ENCODE measurements at places on chromosomes 4 and X.
A peak's percentile ranks its signal among the peaks of the same experiment; 100 is the strongest.

DNA sequence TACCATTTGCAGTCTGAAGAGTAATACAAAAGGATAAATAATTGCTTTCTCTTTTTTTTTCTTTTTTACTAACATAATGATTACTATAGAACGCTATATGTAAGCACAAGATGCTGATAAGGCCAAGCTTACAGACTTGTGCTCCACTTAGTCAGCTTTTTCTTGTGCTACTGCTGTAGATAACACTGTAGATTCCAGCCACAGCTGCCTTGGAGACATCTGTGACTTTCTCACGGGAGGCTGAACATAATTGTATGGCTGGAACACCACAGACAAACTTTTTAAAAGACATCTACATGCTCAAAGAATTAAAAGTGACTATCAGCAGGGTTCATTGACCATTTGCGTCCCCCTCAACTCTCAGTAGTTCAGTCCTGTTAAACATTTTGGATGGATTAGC lies 381.7 kb upstream of the AMOT start:
- no peak for DNase-seq

DNA sequence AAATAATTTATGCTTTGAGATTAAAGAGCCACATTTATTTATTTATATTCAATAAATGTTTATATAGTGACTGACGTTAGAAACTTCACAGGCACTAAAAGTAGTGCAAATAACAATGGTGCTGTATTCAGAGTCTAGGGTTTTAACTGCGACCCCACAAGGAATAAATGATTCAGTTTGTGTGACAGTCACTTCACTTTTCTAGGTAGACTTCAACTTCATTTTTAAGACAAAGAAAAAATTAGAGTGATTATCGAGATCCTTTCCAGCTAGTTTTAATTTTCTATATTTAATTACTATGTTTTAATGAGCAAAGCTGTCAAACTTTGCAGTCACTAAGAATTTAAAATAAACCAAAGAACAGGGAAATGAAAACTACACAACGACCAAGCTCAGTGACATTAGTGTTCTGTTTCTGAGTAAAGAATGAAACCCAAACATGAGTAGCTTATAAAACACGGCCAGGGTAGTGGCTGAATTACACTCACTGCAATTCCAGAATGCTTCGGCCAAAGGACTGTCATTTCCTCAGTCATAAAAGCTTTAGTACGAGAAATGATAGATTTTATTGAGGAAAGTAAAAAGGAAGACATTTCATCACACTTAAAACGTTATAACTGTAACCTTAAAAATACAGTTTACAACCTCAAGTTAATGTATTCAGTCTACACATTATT lies 38.6 kb downstream of the ADGRA3 start:
- no peak for DNase-seq

GRCh38 chr4:91089178-91089577 lies 962.0 kb downstream of the CCSER1 start:
- no peak for DNase-seq

- no peak for DNase-seq
These were observed 45.1 kb downstream of the RPS3A start for GRCh38 chr4:151144329-151145072.

DNA sequence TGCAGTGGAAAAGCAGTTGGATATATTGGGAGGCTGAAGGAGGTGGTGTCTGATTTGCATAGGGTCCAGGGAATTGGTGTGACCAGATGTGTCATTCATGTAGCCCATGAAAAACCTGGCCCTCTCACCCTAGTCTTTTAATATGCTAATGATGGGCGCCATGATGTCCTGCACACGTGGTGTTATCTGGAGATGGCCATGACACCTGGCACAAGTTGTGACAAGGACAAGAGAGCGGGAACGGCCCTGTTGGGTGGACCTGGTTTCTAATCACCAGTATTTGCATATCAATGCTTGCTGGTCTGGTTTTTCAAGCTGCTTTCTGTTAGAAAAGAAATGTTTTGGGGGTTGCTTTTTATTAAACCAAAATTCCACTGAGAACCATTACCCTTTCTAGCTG lies 87.4 kb downstream of the ZXDA start:
- DNase-seq: no peak

- no peak for DNase-seq
These were observed 45.0 kb upstream of the ARHGEF6 start for GRCh38 chrX:136825771-136826170.

GRCh38 chr4:37443137-37443536 lies 198.6 kb downstream of the NWD2 start:
- no peak for DNase-seq

GRCh38 chrX:84830836-84831235 lies 172.8 kb upstream of the APOOL start:
- DNase-seq: no peak

- peak; percentile 73 for DNase-seq
These were observed 6.2 kb upstream of the GABRA4 start for GRCh38 chr4:46999566-46999965.

GRCh38 chrX:36241397-36241796 lies 321.9 kb downstream of the CFAP47 start:
- DNase-seq: no peak

DNA sequence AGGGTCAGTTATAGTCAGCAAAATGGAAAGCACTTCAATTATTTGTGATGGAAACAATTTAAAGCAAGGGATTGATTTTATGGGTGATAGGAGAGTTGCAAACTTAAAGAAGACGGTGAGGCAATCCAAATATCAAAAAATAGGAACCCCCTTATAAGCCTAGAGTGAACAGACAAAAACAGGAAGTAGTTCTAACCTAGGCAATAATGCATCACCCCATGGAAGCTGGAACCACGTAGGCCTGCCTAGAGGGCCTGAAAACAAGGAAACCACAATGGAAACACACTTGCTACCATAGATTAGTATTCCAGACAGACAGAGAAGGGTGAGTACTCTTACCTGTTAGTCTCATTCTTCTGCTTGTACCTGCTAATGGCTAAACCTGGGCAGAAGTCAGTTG lies 13.5 kb upstream of the GK2 start:
- no peak for DNase-seq

DNA sequence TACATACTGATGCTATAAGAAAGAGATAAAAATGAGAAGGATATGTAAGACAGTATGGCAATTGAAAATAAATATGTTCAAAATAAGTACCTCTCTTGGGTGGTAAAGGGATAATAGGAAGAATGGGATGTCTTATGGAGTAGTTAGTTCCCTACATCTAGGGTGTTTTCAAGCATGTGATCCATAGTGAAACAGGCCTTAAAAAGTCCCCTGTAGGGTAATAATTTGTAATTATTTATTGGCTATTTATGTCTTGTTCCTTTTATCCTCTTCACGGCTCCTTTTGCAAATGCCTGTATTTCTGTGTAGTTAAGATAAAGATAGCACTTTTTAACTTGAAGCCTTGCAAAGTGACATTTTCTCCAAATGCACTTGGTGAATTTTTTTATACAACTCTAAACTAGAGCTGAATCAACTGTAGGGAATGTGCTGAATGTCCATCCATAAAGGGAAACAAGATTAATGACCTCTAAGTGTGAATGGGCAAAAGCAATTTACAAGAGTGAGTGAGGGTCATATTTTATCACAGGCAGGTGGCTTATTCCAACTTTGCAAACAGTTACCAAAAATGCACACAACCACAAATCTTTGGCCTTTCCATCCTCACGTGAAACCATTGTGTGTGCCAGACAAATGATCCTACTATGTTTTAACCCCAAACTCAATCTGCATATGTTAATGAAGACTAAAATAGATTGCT lies 299.0 kb downstream of the KCNIP4 start:
- DNase-seq: peak; percentile 82

DNA sequence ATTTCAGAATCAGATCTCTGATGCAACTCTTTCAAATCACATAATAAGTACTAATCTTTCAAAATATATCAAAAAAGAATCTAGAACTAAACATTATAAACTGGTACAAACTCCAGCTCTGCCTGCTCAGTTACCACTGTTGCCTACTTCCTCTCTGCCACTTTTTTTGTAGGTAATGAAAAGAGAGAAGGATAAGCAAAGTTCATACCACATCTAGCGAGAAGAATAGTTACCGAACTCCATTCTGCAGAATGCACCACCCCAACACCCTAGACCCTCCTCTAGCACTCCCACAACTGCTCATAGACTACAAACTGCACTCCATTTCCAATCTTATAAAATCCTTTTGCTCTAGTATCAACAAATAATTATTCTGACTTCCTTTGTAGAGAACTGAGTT lies 19.7 kb upstream of the LRBA start:
- no peak for DNase-seq

DNA sequence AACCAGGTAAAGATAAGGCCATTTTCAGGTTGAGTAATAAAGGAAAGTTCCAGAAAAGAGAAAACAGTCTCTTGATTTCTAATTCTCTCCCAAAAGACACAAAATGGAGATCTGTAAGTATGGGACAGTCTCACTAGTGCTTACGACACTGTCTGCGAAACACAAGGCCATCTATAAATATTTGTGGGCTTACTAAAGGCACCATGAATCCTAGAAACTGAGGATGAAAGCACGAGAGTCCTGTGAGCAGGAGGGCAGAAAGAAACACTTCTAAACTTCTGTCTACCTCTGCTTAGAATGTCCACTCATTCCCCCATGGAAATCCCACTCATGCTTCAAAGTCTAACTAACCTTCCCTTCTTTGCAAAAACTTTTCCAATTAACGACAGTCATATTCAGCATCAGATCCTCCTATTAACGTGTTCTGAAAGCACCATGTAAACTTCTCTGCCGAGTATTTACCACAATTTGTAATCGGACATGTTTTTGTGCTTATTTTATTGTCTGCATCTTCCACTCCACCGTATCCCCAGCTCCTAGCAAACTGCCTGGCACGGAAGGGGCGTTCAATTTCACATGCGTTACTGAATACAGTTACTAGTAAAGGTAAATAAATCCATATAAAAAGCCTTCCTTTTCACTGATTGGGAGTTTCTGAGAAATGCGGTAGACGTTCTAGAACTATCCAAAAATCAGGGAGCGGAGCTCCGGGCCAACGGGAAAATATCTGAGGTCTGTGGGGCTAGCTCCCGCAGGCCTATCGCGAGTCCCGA lies 665 bp downstream of the PSMD10 start:
- DNase-seq: peak; percentile 37

- DNase-seq: peak; percentile 41
These were observed 1.5 kb downstream of the KLF8 start for GRCh38 chrX:56233682-56234081.

- DNase-seq: no peak
These were observed 27.4 kb upstream of the CCSER1 start for GRCh38 chr4:90099812-90100211.

GRCh38 chrX:67523932-67524331 lies 19.9 kb upstream of the AR start:
- no peak for DNase-seq

DNA sequence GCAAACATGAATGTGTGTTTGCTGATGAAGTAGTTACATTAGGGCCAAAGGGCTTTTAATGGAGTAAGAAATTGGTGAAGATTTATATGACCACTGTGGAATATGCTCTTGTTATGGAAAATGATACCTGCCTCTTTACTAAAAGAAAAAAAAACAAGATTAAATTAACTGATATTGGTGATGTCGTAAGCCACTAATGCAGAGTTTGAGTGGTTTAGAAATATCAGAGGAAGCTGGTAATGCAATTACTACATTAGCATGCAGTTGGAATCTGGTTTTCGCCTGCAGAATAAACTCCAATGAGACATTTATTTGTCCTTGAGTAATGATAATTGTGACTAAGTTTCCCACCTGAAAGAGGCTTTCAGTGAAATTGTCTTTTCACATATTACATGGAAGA lies 597.9 kb downstream of the GALNTL6 start:
- DNase-seq: no peak
